ENCODE measurements at places on chromosomes 5 and 9.

GRCh38 chr5:132267931-132268768 lies 10.7 kb downstream of the PDLIM4 start:
- no peak for DNase-seq

DNA sequence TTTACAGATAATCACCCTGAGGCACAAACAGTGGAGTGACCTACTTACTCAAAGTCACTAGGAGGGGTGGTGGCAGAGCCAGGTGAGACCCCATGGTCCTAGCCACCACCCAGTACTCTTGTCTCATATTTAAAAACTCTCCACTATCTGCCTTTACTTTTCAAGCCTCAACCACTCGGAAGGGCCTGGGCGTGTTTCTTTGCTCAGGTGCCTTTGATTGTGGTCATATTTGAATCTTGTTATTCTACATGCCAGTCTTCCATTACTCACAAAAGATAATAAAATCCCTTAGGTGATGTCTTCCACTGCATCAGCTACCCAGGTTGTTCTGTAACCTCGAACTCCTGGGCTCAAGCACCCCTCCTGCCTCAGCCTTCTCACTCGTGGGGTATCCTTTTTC lies 20.7 kb upstream of the TRIM36 start:
- DNase-seq: no peak

DNA sequence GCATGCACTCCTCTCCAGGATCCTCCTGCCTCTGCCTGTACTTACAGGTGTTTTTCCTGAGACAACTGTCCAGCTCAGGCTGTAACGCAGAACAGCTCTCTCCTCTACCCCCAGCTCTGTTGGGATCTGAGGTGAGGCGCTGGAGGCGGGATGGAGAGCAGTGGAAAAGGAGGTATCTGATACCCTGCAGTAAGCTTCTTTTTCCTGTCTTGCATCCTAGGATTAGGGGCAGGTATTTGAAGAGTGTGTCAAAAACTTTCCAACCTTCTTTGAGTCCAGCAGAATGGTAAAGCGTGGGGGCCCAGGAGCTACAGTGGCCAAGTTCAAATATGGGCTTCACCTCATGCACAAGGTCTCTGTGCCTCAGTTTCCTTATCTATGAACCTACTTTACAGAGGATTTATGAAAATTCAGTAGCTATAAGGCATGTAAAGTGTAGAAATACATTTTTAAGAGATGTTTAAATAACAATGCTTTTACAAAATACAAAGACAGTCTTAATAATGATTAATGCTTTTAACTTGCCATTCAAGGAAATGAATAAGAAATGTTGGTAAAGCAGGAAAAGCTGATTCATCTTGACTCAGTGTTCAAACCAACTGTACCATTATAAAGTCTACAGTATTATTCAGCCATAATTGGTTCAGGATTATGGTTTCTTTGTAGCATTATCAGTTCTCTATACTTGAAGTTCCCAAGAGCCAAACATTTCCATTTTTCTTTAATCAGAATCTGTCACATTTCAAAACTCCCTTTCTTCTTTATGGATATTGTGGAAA lies 26.1 kb downstream of the MAP1B start:
- no peak for DNase-seq

DNA sequence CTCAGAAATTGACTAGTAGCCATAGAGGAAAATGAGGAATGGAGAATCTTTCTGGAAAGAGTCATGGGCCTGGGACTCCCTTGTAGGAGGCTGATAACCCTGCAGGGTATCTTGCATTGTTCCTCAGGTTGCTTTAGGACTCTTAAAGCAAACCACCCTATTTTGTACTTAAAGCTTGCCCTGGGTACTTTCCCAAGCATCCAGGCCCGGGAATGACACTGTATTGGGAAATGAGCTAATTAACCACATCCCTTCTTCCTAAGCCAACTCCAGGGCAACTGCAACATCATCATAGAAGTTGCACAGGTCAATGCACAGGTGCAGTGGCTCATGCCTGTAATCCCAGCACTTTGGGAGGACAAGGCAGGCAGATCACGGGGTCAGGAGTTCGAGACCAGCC lies 55.9 kb downstream of the UGCG start:
- no peak for DNase-seq

DNA sequence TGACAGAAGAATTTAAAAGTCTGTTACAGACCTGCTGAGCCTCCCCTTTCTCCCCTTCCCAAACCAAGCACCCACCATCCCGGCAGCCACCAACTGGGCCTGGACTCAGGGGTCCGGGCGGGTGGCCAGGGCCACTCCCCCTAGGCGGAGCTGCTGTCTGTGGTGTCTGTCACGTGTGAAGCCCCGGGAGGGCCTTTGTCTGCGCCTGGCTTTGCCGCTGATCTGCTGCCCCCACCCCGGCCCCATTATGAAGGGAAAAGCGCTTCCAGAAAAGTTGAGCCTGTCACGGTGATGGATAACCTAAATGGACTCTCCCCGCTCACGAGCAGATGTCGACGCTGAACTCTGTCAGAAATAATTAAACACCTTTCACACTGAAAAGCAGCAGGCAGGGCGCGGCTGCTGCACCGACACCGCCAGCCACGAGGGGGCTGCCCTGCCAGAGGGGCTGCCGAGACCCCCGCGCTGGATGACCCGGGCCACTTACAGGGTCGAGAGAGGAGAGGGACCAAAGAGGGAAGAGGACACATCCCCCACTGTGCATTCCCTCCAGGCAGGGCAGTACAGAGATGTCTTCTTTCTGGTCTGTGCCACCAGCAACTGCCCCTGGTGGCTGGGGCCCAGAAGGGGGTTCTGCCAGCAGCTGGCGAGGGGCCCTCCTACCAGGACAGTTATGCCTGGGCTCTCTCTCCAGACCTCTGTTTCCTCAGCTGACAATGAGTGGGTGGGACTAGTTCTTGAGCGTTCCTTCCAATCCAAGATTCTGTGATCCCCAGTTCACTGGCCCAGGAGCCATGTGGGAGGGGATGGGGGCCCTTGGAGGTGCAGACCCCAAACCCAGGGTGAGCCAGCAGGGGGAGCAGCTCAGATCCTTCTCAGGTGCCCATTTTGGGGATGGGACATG lies 36.0 kb upstream of the BARHL1 start:
- DNase-seq: no peak

DNA sequence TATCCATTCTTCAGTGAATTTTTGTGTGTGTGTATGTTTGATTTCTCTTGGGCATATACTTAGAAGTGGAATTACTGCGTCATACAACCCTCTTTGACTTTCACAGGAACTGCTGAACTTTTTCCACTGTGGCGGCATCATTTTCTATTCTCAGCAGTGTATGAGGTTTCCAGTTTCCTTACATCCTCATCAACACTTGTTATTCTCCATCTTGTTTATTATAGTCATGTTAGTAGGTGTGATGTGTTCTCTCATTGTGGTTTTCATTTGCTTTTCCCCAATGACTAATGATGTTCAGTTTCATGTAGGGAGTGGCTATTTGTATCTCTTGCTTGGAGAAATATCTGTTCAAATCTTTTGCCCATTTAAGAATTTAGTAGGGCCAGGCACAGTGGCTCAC lies 2.6 kb downstream of the ZNF79 start:
- DNase-seq: no peak

DNA sequence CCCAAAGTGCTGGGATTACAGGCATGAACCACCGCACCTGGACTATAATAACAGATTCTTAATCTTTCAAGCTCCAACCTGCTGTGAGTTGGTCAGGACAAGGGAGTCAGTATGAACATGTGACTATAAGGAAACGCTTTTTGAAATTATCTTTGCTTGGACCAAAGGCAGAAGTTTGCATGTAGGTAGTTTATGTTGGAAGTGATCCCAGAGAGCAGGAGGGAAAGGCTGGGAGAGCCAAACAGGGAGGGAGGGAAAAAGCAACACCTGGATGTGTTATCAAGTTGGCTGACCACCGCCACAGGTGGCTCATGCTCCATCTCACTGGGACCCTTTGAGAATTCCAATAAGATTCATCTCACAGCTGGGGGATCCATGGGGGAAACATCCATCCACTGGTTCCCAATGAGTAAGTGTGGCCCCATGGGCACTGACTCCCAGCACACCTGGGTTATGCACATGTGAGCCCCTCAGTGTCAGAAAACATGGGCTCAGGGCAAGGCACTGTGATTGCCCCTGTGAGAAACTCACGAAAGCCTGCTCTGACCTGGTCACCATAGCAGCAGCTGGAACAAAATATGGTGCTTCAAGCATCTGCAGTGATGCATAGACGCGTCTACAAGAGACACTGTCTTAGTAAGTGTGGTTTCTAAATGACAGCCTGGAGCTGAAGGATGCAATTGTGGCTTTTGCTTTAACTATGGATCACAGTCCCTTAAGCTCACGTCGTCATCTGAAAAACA lies 62.1 kb downstream of the ARSB start:
- DNase-seq: no peak

GRCh38 chr5:55601204-55601618 lies 66.4 kb upstream of the PLPP1 start:
- no peak for DNase-seq

DNA sequence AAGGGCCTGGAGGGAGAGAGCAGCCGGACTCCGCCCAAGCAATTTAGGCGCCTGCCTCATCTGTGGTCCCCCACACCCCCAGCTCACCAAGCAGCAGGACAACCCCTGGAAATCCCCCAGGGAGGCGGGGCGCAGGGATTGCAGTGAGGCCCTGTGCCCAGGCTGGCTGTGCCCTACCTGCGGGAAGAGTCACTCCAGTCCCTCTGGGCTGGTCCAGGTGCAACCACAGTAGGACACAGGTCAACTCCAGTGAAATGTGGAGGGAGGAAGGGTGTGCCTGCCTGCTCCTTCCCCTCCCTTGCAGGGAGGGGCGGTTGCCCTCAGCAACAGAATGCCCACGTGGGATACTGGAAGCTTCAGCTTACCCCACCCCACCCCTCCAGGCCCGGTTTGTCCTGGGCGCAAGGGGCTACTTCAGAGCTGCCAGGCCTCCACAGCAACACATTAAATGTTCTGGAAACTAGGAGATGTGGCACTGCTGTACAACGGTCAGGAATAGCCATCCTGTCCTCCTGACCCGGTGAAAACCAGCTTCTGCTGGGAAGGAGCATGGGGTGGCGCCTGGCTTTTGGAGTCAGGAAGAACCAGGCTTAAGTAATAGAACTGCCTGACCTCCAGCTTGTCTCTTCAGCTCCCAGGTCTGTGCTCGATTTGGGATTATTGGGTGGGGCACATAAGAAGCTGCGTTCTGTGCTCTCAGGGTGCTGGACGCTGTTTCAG lies 22.5 kb downstream of the ABO start:
- no peak for DNase-seq

GRCh38 chr5:56433039-56433617 lies 200.0 kb upstream of the ANKRD55 start:
- DNase-seq: no peak

DNA sequence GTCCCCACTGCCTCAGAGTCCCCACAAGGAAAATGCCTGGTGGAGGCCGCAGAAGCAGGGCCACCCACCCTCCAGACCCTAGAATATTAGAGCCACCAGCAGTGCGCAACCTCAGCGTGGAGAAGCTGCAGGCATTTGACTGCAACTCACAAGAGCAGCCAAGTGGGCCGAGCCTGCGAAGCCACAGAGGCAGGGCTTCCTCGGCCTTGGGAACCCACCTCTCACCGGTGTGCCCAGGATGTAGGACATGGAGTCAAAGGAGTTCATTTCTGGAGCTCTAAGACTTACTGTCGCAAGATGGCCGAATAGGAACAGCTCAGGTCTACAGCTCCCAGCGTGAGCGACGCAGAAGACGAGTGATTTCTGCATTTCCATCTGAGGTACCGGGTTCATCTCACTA lies 397.9 kb upstream of the PIK3R1 start:
- DNase-seq: no peak

DNA sequence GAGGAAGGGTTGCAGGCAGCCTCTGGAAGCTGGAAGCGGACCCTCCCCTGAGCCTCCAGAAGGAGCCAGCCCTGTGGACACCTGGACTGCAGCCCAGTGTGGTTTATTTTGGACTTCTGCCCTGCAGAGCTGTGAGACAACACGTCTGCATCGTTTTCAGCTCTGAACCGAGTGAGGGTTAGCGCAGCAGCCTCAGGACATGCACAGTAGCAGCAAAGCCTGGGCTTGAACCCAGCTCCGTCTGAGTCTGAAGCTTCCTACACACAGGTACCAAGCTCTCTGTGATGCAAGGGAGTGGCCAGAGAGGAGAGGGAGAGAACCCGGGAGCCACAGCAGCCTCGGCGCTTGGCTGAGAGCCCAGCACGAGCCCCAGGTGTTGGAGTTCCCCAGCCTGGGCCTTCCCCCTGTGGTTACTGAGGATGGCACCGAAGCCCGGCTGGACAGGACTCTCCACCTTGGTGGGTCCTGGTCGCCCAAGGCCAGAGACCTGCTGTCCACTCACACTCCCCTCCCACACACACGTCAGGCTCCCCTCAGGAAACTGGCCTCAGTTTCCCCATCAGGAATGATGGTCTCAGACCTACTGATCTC lies 128.2 kb downstream of the OLFM1 start:
- no peak for DNase-seq

- DNase-seq: no peak
Measured at GRCh38 chr5:78377056-78377717, 16.8 kb downstream of the SCAMP1 start.

GRCh38 chr5:133321833-133322420 lies 270.1 kb downstream of the HSPA4 start:
- DNase-seq: no peak

DNA sequence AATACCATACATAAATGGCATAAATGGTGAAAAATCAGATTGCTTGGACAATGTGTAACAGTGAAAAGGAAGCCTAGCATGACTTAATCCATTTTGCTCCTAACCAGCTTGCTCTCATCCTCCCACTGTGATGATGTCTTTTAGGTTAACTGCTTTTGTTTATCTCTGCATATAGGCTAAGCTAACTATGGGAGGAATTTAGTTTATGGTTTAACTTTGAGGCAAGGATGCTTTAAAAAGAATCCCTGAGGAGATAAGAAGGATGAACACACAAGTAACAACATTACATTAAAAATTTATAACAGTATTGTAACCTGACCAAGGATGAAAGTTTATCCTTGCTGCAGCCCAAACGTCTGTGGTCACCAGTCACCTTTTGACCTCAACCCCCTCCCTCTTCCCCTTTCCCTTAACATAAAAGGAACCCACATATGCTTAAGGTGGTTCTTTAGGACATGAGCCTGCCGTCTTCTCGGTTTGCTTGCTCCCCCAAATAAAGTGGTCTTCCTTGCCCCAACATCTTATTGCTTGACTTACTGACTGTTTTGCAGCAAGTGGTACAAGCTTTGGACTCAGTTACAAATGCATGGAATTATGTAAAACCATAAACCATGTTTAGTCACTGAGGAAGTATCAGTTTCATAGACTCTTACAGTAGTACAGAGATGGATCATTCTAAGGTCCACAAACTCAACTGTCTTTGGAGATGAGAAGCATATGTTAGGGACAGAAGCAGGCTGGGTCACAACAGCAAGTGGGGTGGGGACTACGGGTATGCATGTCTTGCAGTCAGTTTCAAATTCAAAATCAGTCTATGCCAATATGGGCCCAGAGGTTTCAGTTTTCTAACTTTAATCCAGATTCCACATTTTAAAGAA lies 31.3 kb downstream of the AGXT2 start:
- DNase-seq: no peak

DNA sequence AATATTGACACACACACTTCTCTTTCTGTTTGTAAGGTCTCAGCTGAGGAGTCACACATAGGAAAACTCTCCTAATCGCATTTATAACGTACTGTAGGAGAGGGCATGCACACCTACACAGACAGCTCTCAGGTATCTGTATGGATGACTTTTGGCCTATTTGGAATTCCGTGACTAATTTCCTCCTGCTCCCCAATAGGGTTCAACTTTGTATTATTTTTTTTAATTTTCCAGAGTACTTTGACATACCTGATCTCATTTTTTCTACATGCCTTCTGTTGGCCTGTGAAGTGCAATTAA lies 195.9 kb downstream of the ARHGAP26 start:
- no peak for DNase-seq

GRCh38 chr5:168720575-168720974 lies 141.4 kb upstream of the PANK3 start:
- no peak for DNase-seq
